Hematopoietic multipotent progenitor cell treated with erythropoietin and hydrocortisone succinate and interleukin-3 and kit ligand, for 6 days (in vitro differentiated cells): ENCODE measurements at places on chromosomes 3 and 15.

DNA sequence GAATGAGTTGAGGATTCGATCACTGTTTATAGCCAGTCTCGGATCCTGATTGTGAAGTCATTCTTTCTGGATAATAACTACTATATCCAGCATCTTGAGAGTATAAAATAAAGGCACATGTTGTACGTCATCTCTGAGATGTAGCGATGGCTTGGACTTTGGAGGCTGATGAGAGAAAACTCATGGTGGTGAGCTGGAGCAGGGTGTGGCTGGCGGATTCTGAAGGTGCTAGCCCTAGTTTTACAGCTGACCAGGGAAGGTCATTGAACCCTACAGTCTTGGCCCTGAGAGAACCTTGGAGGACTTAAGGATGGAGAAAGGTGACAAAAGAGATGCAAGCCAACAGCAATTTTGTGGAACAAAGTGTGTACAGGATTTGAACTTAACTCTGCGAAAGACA, 153.8 kb downstream of the IGF1R start:
- DNase-seq, result no peak

DNA sequence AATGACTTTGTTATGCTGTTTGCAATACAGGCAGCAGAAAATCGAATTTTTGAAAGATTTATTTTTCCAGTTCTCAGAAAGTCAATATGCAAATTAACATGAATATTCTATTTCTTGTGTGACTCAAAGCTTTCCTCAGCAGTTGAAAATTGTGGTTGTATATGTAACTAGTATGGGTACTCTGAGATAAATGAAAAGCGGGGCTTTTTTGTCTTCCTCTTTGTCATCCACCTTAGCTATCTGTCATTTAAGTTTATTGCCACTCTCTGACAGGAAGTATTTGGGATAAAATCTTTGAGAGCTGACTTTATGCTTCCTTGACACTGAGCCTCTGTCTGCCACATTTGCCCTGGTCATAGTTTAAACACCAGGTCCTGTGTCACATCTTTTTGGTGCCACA, 91.5 kb downstream of the ATG7 start:
- DNase-seq, result no peak

GRCh38 chr15:29795610-29796009, 26.7 kb downstream of the TJP1 start:
- DNase-seq, result no peak

DNA sequence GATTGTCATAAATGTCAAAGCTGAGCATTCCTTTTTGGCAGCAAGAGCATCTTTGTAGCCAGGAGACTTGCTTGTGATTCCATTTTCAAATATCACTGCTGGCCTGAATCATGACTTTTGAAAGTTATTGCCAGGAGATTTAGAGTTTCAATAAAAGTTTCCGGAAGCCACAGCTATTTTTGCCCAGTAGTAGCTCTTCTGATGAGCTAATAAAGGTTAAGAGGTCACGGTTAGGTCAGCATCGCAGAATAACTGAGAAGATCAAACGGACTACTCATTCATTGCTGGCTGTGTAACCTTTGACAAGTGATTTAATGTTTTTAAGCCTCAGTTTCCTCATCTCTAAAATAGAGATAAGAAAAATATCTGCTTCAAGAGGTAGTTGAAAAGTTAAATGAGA, 105.1 kb upstream of the ETV5 start:
- no peak for DNase-seq

GRCh38 chr3:154875142-154875541, 205.0 kb upstream of the MME start:
- no peak for DNase-seq

- peak; percentile 80 for DNase-seq
Observed at GRCh38 chr3:632571-633170, 436.1 kb downstream of the CHL1 start.

GRCh38 chr15:73046073-73046472, 6.2 kb upstream of the NEO1 start:
- DNase-seq, result peak; percentile 39

DNA sequence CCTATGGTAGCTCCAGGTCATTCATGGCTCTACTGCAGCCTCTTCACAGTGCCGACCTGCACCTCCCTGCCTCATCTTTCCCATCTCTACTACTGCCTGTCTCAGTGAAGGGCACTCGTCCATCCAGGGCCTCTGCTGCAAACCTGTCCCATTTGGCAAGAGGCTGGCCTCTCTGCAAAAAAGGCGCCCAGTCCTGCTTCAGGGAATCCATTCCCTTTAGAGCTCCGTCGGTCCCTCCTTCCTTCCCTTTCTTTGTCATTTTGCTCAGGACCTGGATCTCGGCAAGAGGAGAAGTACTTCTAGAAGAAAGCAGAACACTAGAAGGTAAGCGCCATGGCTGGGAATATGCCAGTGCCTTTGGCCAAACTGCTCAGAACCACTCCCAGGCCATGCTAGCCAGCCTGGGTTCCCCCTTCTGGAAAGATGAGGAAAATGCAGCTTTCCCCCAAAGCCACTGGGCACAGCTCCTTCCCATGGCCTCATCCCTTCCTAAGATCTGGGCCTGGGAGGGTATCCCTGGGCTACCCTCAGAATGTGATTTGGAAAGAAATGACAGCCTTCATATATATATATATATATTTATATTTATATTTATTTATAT, 6.4 kb upstream of the ISL2 start:
- peak; percentile 73 for DNase-seq

DNA sequence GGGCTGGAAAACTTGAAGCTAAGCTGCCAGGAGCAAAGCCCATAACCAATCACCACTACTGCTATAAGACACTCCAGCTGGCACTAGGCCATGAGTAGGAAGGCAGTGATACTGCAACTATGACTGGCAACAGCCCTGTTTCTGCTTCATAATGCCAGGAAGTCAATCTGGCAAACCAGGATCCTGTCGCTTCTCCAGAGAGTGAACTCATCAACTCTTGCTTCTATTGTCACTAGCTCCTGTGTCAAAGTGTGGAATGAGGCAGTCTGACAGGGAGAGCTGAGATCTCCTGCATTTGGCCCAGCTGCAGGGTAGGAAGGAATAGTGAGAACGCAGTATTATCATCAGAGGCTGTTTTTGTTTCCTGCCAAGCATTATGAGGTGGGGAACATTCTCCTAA, 105.3 kb downstream of the CTNNB1 start:
- DNase-seq, result peak; percentile 7
